ENCODE measurements at places on chromosomes 4 and X. TPM values are rescaled to one million over a fixed set of nuclear protein-coding genes. Genes with fewer than 3 reads are reported as not detected.

GRCh38 chr4:56752985-56753384 lies 68.5 kb downstream of the SPINK2 start:
- H3K36me3 ChIP-seq: no peaks in the 10 kb centered on the region
- H3K27ac ChIP-seq: no peak overlapping the region
- H3K4me1 ChIP-seq: peaks cover 11% of the 10 kb centered on the region
- no peaks in the 10 kb centered on the region for H3K27me3 ChIP-seq

DNA sequence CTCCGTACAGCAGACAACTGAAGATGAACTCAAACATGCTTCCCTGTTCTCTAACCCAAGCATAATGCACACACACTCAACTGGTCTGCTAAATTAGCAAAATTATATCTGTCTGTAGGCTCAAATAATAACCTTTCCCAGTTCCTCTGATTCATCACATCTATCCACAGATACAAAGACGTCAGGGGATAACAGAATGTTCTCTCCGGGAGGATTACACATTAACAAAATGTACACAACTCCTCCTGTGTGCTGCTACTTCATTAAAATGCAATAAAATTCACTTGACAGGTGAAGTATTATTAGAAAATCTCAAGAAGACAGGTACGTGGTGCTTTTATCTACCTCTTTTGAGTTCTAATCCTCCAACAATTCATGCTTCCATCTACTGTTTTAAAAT lies 57.4 kb downstream of the FAT1 start:
- peaks cover 32% of the 10 kb centered on the region for H3K36me3 ChIP-seq
- H3K27me3 ChIP-seq: no peaks in the 10 kb centered on the region
- H3K4me1 ChIP-seq: peaks cover 14% of the 10 kb centered on the region
- peak; percentile 26 for DNase-seq

DNA sequence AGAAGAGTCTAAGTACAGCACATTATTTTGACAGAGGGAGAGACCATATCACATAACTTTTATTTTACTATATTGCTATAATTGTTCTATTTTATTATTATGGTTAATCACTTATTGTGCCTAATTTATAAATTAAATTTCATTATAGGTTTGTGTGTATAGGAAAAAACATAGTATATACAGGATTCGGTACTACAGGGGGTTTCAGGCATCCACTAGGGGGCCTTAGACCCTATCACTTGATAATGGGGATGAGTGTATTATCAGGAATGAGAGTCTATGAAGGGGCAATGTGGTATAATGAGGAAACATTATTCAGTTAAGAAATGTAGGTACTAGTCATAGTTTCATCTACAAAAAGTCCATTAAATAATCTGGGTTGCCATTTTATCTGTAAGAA lies 833.1 kb downstream of the C4orf33 start:
- H3K36me3 ChIP-seq: no peaks in the 10 kb centered on the region
- H3K4me1 ChIP-seq: no peaks in the 10 kb centered on the region
- H3K4me3 ChIP-seq: no peak overlapping the region
- H3K27ac ChIP-seq: no peak overlapping the region
- no peaks in the 10 kb centered on the region for H3K27me3 ChIP-seq

DNA sequence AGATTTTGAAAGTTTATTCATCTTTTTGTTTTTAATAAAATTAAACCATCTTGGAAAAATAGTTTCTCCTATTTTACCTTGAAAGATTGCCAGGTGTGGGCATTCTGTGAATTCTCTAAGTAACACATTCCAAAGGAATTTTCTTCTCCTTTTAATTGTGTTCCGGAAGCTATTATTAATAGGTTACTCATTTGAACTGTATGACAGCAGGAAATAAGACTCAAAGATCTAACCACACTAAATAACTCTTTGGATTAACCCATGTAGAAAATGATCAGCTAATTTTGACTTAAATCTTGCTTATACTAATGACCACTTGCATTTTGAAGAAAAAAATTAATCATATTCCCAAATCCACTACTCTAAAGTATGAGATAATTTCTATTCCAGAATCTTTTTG lies 17.6 kb upstream of the CCNI start:
- H3K4me1 ChIP-seq: no peaks in the 10 kb centered on the region
- no peaks in the 10 kb centered on the region for H3K27me3 ChIP-seq
- H3K4me3 ChIP-seq: no peak overlapping the region
- no peak for DNase-seq
- no peak overlapping the region for H3K27ac ChIP-seq
- no peaks in the 10 kb centered on the region for H3K36me3 ChIP-seq

The NEIL3 gene
- 10.3 TPM for total RNA-seq
